Hippocampal formation (tissue), 2 donors: ENCODE measurements at places on chromosomes 1 and 21.

DNA sequence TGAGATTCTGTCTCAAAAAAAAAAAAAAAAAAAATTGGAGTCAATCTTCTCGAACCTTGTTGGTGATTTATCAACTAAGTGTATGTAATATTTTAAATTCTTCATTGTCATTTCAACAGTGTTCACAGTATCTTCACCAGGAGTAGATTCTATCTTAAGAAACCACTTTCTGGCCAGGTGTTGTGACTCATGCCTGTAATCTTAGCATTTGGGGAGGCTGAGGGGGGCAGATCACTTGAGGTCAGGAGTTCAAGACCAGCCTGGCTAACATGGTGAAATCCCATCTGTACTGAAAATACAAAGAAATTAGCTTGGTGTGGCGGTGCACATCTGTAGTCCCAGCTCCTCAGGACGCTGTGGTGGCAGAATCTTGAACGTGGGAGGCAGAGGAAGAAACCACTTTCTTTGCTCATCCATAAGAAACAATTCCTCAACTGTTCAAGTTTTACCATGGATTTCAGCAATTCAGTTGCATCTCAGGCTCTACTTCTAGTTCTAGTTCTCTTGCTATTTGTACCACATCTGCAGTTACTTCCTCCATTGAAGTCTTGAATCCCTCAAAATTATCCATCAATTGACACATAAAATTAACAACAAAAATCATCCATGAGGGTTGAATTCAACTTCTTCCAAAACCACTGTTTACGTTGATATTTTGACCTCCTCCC is 30.4 kb upstream of the EYA3 start:
- DNase-seq, result no peak

DNA sequence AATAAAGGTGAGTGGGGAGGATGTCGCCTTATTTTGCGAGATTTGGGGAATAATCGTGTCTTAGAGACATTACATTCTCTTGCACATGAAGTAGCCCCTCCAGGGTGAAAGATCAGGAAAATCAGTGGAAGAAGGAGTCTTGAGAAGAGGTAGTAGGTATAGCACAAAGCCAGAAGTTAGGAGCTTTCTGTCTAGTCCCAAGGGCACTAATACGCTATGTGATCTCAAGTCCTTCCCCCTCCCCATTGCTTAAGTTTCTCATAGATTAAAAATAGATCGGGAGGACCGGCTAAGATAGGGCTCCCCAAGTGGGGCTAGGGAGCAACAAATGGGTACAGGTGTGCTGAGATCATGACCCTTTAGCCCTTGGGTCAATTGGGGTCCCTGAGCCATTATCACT is 13.5 kb downstream of the LRRN2 start:
- no peak for DNase-seq

DNA sequence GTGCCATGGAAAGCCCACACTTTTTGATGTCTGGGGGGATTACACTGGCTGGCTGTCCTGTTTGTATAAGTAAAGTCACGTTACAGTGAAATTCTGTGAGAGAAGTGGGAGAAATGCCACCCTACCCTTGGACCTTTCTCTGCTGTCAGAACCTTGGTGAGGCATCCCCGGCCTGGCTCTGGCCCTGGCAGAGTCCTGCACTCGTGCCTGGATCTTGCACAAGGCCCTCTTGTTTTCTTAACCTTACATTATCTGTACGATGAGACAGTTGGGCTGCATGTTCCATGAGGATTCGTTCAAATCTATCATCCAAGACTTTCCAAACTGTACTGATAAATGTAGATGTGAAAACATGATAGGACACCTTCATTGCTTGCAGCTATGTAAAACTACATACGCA is 11.4 kb downstream of the SNAP47 start:
- no peak for DNase-seq

DNA sequence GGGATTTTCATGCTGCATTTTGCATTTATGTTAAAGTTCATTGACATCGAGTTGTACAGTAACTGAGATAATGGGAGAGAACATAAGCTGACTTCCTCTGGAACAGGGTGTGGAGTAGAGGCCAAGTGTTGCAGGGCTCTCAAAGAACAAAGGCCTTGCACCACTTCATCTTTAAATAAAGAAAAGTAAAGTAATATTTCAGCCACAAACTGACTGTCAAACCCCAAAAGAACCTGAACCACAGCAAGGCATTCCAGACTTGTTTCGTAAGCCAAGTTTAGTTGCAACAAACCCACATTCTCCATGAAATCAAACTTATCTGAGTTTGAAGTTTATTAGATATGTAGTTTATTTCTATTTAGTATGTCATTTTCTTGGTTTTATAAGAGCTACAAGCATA is 19.1 kb upstream of the HMGCS2 start:
- DNase-seq, result no peak

- no peak for DNase-seq
Observed at GRCh38 chr1:210730023-210730422, 401.3 kb downstream of the HHAT start.
